ENCODE measurements at places on chromosomes 4 and X.

DNA sequence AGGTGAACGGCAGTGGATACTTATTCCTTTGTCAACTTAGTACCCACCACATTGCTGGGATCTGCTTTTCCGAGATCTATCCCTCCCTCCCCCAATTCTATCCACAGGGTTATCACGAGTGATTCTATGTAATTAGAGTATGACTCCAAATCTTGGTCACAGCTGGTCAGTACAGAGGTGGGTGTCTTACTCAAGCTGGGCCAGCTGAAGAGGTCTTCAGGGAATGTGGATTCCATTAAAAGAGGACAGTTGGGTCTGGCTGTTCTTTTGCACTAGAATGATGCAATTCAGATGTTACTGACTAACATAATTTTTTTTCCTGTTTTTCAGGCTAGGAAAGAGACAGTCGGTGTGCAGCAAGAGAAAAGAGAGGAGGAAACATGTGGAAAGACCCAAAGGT is 92.3 kb downstream of the HS3ST1 start:
- DNase-seq = no peak

DNA sequence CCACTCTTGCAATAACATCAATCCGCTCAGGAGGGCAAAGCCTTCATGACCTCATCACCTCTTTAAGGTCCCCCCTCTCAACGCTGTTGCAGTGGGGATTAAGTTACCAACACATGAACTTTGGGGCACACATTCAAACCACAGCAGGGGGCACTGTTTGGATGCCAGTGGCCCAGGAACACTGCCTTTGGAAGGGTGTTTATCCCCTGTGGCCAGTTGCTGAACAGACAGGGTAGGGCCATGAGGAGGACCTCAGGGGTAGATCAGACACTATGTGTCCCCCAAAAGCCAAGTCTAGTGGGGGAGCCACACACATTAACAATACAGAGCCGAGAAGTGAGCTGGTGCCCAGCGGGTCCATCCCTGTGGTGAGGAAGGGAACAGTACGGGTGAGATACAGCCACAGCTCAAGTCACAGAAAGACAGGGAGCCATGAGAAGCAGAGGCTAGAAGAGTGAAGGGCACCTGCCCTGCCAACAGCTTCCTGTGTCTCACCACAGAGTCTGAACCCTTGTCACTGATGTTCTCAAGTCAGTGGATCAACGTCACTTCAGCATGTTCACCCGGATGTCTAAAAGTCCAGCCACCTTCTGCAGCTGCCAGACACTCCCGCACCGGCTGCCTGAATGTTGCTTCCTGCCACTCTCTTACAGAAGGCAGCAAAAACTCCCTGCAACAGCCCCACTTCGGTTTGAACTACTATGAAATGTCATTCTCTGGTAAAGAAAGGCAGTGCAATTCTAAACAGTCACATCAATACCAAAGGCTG is 19.9 kb upstream of the MXD4 start:
- no peak for DNase-seq

DNA sequence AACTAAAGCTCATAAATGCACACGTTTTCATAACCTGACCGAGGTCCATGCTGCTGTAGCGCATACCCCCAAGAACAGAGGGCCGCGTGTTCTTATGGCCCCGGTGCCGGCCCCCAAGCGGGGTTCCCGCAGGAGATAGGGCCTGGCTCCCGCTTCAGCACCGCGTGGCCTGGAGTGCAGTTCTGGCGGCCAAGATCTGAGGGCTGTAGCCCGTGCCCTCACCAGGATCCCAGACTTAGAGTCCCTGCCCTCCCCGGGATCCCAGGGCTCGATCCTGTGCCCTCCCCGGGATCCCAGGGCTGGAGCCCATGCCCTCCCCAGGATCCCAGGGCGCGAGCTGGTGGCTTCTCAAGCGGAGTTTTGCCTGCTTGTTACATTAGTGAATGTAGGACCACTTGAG is 1.0 kb upstream of the GRPEL1 start:
- no peak for DNase-seq

DNA sequence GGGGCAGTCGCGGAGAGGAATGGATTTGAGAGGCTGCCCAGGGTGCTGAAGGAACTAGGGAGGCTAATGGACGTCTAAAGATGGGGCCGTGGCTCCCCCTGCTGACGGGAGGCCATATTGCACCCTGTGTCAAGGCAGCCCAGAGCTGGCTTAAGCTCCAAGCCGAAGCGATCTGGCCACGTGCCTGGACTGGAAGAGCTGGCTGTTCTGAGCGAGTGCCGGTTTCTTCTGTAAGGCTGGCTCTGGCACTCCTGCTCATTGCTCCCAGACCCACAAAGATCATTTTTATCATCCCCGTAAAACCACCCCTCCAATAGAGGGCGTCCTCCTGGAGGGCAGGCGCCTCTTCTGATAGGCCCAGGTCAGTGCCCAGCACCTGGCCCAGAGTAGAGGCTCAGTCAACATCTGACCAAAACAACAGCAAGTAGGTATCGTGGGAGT is 5.6 kb downstream of the PNCK start:
- DNase-seq = peak; percentile 76

GRCh38 chr4:3630598-3631543 is 98.6 kb upstream of the LRPAP1 start:
- no peak for DNase-seq

GRCh38 chr4:56906489-56907393 is 959 bp upstream of the REST start:
- no peak for DNase-seq

GRCh38 chr4:74190919-74191397 is 33.0 kb downstream of the MTHFD2L start:
- no peak for DNase-seq
